ENCODE measurements at places on chromosomes 16 and 17.
A peak's percentile ranks its signal among the peaks of the same experiment; 100 is the strongest.

GRCh38 chr16:79089735-79090284, 510.7 kb downstream of the MAF start:
- no peak for DNase-seq

GRCh38 chr16:4733747-4734062, 366 bp downstream of the ANKS3 start:
- DNase-seq, result no peak

DNA sequence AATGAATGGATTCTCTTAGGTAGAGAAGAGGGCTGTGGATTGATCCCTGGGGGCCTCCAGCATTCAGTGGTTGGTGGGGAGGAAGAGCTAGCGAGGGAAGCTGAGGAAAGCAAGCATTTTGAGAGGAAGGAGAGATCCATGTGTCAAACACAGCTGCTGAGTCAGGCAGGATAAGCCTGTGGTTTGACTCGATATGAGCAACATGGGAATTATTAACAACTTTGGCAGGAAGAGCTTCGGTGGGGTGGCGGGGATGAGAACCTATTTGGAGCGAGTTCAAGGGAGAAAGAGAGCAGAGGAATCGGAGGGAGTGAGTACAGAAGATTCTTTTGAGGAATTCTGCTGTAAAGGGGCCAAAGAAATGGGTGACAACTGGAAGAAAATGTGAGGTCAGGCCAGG, 59.5 kb upstream of the CDC42EP4 start:
- peak; percentile 89 for DNase-seq

DNA sequence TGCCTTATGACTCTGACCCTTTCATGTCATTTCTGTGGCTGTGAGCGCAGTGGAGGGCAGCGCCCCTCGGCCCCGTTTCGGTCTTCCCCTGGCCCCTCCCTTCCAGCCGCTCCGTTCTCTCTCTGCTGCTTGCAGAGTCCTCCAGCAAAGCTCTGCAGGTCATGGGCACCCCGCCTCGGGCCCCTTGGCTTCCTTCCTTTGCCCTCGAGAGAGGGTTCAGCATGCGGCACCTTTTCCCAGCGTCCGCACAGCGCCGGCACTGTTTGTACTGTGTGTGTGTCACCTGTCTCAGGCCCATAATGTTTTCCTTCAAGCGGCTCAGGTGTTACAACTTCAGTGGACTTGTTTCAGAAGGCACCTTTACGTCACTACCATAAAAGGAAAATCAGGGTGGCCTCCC, 98.5 kb downstream of the RAP1GAP2 start:
- no peak for DNase-seq

- no peak for DNase-seq
Measured at GRCh38 chr16:27701381-27701780, 151.4 kb downstream of the KATNIP start.

DNA sequence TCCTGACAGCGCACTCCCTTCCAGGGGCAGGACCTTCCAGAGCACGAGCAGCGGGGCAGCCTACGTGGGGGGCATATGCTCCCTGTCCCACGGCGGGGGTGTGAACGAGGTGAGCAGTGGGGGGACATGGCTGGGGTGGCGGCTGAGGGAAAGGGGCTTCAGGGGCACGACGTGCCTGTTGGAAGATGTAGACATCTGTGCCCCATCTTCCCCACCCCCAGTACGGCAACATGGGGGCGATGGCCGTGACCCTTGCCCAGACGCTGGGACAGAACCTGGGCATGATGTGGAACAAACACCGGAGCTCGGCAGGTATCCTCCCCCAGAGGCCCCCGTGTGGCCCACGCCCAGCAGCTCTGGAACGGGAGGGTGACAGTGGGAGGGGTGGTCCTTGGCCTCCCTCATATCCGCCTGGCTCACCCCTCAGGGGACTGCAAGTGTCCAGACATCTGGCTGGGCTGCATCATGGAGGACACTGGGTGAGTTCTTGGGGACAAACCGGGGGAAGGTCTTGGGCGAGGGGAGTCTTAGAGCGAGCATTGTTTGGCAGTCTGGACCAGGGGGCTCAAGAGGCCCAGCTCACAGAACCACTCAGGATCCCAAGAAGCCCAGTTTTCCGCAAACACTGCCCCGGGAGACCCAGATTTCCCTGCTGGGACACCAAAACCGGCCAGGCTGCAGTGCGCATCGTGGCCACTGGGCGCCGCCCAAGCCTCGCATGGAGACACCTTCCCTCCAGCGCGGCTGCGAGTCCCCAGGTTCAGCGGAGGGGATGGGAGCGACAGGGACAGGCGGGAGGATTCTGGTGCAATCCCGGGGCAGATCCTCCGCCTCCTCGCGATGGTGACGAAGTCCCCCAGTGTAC, 15.7 kb downstream of the ADAM11 start:
- DNase-seq, result peak; percentile 39

DNA sequence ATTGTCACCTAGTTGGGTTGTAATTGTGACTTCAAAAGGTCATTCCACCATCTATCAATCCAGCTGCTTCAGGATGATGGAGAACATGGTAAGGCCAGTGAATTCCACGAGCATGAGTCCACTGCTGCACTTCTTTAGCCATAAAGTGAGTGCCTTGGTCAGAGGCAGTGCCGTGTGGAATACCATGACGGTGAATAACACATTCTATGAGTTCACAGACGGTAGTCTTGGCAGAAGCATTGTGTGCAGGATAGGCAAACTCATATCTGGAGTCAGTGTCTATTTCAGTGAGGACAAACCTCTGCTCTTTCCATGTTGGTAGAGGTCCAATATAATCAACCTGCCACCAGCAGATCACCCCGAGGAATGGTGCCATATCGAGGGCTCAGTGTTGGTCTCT, 650.9 kb downstream of the KCNJ2 start:
- DNase-seq, result no peak

- no peak for DNase-seq
Measured at GRCh38 chr16:83891742-83892141, 7.2 kb upstream of the MLYCD start.

DNA sequence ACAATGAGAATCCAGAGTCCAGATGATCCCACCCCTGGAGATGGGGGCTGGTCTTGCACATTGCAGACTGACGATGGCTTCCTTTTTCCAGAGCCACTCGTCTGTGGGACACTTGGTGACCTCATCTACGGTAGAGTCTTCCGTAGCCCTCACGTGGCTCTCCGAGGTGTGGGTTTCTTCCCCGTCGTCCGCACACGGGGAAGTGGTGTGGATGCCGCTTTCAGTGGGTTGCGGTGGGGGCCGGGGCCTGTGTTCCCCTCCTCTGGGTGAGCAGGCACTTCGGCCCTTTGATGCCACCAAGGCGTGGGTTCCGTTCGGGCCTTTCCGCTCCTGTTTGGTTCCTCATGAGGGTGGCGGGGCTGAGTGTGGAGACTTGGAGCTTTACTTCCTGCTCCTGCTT, 21.4 kb downstream of the BAIAP2 start:
- no peak for DNase-seq

DNA sequence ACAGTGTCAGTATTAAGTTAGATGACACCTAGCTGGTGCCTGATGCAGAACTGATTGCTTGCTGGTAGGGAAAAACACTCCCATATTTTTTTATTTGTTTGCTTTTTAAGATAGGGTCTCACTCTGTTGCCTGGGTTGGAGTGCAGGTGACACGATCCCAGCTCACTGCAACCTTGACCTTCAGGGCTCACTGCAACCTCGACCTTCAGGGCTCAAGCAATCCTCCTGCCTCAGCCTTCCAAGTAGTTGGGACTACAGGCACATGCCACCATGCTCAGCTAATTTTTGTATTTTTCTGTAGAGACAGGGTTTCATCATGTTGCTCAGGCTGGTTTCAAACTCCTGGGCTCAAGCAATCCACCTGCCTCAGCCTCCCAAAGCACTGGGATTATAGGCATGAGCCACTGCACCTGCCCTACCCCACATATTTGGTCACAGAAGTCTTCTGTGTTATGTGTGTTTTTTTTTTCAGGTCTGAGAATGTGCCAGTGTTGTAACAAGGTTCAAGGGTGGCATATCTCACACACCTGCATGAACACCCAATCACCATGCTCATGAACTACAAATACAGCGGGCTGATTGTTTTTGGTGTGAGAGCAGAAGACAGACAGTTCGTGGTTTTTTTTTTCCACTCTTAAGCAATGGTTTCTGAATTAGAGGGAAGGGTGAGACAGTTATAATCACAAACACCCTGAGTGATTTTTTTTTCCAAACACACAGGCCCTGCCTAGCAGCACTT, 22.8 kb downstream of the SPAG9 start:
- DNase-seq, result no peak

GRCh38 chr17:80785477-80786178, 206.0 kb upstream of the CHMP6 start:
- no peak for DNase-seq

- no peak for DNase-seq
Measured at GRCh38 chr16:4091240-4092012, 24.8 kb downstream of the ADCY9 start.

- DNase-seq, result no peak
Measured at GRCh38 chr16:80620736-80621605, 80.2 kb downstream of the DYNLRB2 start.

- no peak for DNase-seq
Measured at GRCh38 chr16:64295466-64295865, 826.4 kb downstream of the CDH11 start.

DNA sequence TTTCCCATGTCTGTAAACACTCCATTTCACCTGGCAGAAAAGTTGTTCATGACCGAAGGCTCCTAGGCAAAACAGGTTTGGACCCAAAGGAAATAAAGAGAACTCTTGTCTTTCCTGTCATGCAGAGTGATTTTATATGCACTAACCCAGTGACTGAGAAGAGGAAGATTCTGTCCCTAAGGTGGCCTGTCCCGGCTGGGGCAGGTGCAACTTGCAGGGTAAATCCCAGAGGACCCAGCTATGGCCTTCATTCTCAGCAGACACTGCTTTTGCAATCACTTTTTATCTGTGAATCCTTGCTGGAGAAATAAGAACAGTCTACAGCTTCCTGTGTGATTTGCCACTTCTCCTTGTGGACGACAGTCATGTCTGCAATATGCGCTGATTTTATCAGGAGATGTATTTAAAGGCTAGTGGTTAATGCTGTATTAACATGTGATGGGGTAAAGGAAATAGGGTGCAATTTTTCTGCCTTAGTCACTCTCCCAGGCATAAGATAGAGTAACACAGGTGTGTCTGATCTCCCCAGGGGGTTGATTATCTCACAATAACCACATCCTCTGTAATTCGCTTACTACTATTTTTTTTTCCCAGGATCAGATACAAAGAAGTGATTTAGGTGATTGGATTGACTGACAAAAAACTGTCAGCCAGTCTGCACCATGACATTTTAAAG, 696.8 kb upstream of the SOX9 start:
- no peak for DNase-seq

GRCh38 chr16:1950047-1950446, 4.4 kb downstream of the RPL3L start:
- no peak for DNase-seq

- peak; percentile 68 for DNase-seq
Measured at GRCh38 chr16:81945665-81946064, 65.6 kb downstream of the SDR42E1 start.

DNA sequence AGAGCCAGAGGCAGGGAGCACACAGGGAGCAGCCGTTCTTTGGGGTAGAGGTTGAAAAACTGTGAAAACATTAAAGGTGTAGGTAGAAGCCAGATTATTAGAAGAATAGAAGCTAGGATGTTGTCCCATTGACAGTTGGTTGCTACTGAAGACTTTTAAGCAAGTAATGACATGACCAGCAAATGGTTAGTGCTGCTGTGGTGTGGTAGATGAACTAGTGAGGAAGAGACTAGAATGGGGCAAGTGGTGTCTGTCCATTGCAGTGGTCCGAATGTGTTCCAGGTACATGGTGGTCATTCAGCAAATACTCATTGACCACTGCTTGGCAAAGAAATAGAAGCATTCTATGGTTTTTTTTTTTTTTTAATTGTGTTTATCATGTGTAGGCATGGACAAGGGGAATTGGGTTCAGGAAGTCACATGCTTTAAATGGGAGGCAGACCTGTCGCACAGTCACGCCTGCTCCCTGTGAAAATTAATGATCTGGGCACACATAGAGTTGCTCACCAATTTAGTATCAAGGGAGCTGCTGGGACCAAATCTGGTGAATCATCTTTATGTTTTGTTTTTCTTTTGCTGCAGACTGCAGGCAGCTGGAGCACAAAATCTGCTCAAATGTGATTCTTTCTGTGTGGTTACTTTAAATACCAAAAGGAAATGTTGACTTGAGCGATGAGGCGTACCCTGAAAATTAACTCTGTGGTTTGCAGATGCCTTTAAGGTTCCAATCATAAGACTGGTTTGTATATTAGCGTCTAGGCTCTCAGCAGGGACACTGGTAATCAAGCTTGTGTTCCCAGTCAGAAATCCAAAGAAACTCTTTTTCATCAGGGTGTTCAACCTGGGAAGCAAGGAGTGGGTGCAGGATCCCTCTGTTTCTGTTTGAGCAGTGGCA, 30.7 kb downstream of the YPEL2 start:
- peak; percentile 84 for DNase-seq

- peak; percentile 7 for DNase-seq
Measured at GRCh38 chr17:49822829-49823228, 25.0 kb downstream of the TAC4 start.

- DNase-seq, result no peak
Measured at GRCh38 chr17:10750210-10750609, 20.4 kb upstream of the TMEM220 start.

GRCh38 chr16:81316176-81316496, 1.4 kb downstream of the GAN start:
- DNase-seq, result no peak

DNA sequence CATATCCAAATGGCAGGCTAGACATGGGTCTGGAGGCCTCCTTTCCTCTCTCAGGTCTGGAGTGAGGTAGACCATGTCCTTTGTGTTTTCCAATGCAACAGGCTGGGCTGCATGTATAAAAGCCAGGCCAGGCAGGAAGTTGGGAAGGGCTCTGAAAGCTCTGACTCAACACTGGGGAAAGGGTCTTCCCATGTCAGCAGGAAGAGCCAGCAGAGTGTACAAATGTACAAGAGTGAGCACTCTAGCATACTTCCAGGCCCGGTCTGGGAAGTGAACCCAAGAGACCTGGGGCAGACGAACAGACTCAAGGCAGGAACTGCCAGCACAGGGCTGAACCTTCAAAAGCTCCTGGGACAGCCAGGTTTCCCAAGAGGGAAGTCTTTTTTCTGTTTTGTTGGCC, 7.0 kb downstream of the ATPAF2 start:
- DNase-seq, result no peak

Data from fibroblast of skin of left quadriceps (primary cell).